ENCODE measurements at places on chromosomes 5 and 9.

DNA sequence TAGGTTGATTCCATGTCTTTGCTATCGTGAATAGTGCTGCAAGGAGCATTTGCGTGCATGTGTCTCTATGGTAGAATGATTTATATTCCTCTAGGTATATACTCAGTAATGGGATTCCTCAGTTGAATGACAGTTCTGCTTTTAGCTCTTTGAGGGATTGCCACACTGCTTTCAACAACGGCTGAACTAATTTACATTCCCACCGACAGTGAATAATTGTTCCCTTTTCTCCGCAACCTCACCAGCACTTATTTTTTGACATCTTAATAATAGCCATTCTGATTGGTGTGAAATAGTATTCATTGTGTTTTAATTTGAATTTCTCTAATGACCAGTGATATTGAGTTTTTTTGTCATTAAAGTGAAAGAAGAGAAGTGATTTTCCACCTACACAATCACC is 18.5 kb downstream of the IFNA5 start:
- no peak for DNase-seq

DNA sequence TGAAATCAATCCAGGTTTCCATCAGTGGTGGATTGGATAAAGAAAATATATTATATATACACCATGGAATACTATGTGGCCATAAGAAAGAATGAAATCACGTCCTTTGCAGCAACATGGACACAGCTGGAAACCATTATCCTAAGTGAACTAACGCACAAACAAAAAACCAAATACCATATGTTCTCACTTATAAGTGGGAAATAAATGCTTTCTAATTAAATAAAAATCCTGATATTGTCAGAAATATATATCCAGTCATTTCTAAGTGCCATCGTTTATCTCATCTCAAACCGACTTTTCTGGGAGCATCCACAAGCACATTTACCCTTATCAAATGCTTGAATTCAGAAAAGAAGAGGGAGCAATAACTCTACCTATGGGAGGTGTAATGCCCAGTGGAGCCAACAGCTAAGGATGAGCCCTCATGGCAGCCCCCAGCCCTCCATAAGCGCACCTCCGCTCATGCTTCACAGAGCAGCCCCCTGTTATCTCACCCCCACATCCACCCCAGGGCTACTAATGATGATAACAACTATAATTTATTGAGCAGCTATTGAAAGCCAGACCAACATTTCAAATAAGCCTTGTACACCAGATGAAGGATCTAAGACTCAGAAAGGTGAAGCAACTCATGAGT is 101.7 kb upstream of the SPOCK1 start:
- DNase-seq: no peak

DNA sequence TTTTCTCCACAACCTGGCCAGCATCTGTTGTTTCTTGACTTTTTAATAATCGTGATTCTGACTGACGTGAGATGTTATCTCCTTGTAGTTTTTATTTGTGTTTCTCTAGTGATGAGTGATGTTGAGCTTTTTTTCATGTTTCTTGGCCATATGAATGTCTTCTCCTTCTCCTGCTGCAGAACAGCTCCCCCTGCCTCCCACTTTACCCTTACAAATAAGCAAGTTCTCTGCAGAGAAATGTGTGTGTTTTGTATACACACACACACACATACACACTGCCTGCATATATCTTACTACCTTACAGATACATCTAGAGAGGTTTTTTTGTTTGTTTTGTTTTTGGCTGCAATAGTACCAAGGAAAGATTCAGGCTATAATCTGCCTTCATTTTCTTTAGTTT is 88.7 kb upstream of the PHF24 start:
- peak; percentile 15 for DNase-seq

GRCh38 chr5:30357371-30357770 is 836.1 kb upstream of the CDH6 start:
- DNase-seq: no peak

DNA sequence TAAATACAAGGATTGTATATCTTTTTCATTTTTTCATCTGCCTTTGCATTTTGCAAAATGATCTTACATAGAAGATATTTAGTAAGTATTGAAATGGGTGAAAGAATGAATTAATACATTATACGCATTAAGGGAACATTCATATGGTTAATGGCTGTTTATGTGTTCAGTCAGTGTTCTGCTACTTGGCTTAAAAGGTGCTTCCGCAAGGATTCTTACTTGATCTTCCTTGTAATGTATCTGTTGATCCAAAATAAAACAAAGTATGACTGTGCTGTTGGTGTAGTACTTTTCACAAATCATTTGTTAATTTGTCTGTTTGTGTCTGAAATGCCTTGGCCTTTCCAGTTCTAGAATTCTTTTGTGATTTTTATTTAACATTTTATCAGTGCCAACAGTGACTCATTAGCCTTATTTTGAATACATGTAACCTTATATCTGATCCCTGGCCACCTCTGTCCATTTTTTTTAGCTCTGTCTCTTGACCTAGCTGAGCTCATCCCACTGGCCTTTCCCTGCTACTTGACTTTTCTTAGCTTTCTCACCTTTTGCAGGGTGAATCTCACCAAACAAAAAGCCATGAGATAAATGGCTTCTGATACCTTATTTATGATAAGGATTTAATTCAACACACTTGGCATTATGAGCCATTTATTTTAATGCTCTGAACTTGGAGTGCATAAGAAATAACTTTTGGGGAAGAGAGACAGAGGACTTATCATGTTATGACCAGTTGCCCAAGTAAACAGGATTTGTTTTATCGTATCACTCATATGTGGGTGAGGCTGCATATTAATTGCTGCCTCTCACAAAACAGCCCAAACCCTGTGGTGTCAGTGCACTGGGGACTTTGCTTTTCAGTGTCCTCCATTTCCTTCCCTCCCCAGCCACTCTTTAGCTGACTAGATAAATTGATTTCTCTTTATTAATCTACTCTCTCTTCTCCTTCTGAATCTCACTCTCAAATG is 340.3 kb downstream of the KDM4C start:
- DNase-seq: no peak

GRCh38 chr5:61307191-61307590 is 24.9 kb upstream of the ZSWIM6 start:
- DNase-seq: no peak

DNA sequence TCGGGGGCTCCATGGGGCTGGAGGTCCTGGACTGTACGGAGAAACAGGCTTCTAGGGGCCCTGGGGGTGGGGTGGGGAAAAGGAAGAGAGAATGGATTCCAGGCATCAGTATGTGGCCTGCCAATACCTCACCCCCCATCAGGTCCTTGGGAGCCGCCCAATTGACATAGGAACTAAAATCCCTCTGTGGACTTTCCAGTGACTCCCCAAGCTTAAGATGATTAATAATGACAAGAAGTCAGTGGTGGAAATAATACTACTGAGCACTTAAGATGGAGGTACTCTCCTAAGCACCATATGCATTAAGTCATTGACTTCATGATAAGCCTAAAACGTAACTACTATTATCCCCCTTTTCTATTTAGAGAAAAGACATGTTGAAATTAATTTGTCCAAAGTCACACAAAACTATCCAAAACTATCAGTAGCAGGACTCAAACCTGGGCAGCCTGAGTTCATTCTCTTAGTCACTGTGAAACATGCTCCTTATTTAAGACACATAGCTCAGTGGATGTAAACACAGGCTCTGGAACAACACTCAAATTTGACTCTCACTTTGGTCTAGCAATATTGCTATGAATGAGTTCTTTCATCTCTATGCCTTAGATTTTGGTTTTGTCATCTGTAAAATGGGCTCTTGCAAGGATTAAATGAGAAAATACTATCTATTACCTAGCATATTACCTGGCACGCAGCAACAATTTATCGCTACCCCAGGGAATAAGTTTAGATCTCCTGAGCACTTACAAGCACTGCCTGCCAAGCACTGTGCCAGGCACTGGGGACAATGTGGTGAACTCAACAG is 9.5 kb downstream of the SPRY4 start:
- DNase-seq: no peak

DNA sequence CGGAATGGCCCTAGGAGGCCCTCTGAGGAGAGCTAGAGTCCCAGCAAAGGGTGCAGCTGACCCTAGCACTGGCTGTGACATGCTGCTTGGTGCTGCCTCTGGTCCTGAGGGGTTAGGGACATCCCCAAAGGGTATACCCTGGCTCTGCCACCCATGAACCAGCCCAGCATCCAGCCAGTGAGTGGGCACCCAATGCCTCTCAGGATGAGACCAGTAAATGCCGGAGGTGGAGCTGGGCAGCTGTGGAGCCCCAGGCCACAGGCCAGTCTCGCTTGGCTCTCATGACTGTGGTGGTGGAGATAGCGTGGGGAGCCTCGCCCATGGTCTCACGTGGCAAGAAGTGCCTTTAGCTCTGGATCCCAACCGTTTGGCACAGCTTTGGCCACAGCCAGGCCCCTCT is 3.7 kb upstream of the CEL start:
- DNase-seq: no peak

- DNase-seq: no peak
These were observed 41.0 kb upstream of the GFPT2 start for GRCh38 chr5:180394031-180394636.

GRCh38 chr5:72288924-72289323 is 31.1 kb downstream of the MRPS27 start:
- DNase-seq: peak; percentile 99

GRCh38 chr9:129938291-129938979 is 103.2 kb downstream of the USP20 start:
- DNase-seq: peak; percentile 71

DNA sequence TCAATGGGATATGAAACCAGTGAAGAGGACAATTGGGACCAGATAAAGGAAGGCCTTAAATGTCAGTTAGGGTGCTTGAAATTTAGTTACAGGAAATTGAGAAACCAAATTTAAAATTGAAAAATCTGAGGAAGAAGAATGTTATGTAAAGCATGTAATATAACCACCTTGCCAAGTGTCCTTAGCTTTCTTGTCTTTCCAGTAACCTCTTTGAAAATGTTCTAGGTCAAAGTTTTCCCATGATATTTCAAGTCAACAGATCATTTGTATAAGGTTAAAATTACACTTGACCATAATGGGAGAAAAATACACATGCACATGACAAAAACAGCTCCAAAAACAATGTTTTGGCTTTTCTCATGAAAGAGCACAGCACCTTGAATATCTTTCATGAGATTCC is 21.1 kb downstream of the LOX start:
- no peak for DNase-seq

- no peak for DNase-seq
These were observed 7.4 kb upstream of the ELL2 start for GRCh38 chr5:95969055-95969454.

DNA sequence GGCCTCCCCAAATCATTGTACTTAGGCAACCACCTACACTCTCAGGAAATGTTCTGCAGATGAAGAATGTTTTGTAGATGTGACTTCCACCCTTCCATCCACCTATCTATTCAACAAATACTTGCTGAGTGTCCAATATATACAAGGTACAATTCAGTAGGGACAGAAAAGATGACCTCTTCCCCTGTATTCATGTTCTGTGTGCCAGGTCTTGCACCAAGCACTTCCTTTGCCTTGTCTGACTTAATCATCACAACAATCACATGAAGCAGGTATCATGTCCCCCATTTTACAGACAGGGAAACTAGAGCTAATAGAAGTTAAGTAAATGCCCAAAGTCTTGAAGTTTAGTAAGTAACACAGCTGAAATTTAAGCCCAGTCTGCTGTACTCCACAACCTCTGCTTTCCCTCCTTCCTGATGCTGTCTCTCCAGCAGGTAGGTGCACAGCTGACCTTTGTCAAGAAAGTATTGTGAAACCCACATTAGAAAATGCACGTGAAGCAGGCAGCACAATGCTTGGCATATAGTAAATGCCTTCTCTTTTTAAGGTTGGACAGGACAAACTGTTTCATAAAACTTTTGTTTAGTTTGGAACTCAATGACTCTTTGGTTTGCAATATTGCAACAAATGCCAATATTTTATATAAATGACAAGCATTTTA is 296.5 kb downstream of the DEPDC1B start:
- no peak for DNase-seq

DNA sequence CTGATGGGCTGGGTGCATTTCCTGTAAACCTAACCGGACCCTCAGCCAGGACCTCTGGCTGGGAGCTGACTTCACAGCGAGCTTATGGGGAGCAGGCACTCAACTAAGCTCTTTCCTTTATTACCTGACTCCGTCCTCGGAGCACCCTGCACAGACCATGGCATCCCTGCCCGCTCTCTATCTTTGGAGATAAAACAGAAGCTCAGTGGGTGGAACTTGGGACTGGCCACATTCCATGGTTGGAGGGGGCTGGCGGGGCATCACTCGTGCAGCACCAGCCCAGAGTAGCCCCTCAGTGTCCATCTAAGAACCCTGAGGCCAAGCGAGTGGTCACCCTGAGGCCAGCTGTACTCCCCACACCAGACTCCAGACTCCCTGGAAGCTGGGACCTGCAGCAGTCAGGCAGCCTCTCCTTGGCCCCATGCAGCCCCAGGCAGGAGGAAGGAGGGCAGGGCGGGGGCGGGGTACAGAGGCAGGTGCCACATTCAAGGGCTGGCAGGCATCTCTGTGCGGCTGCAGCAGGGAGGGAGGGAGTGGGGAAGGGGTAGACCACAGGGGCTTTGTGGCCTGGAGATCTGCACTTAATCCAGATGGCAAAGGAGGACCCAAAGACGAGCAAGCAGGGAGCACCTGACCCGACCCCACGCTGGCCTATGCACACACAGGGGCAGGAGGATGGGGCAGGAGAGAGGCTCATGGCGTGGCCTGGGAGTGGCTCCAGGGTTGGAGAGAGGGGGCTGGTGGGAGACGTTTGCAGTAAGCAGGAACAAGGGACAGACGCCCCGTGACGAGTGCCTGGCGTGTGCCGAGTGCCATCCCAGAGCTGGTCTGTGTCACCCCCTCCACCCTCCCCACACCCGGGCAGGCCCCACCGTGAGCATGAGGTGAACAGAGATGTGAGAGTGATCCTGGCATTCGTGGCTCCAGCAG is 26.1 kb downstream of the GLT6D1 start:
- no peak for DNase-seq

DNA sequence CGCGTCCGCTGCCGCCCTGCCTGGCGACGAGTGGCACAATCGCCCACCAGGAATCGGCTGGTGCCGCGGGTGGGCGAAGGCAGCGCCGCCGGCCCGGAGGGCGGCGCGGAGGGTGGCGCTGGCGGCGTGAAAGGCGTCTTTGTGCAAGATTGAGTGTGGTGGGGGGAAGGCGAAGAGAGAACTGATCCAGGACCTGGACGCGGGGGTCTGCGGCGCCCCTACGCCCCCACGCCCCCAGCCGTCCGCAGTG is 4.6 kb upstream of the RGMB start:
- no peak for DNase-seq

GRCh38 chr5:120254385-120254784 is 209.7 kb upstream of the PRR16 start:
- no peak for DNase-seq

DNA sequence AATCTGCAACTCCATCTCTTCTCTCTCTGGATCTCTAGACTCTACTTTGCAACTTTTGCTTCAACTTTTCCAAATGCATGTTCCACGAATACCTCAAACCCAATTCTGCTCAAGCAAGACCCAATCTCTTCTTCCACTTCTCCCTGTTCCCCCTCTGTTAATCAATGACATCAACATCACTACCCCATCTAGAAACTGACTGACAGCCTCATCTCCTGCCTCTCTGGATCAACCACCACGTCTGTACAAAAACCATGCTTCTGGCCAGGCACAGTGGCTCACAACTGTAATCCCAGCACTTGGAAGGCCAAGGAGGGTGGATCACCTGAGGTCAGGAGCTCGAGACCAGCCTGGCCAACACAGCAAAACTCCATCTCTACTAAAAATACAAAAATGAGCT is 12.2 kb downstream of the GLDC start:
- DNase-seq: no peak

- DNase-seq: no peak
These were observed 556.6 kb upstream of the TUSC1 start for GRCh38 chr9:26234865-26235264.
